ENCODE measurements at places on chromosomes 7 and 10.

DNA sequence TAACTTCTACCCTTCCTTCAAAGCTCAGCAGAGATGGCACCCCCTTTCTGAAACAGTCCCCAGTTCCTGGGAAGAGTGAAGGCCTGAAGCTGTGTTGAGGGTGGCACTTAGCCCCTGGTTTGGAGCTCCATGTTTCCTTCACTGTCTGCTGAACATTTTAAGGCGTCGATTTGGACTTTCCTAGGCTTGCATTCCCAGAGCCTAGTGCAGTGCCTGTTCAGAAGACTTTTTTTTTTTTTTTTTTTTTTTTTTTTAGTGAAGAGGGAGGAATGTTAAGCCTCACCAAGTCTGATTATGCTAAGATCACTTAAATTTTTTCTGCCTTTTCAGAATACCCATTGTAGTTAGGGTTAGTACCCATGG, 97.0 kb downstream of the PFKFB3 start:
- DNase-seq = no peak

GRCh38 chr10:78715435-78715834, 353.3 kb upstream of the ZMIZ1 start:
- no peak for DNase-seq

DNA sequence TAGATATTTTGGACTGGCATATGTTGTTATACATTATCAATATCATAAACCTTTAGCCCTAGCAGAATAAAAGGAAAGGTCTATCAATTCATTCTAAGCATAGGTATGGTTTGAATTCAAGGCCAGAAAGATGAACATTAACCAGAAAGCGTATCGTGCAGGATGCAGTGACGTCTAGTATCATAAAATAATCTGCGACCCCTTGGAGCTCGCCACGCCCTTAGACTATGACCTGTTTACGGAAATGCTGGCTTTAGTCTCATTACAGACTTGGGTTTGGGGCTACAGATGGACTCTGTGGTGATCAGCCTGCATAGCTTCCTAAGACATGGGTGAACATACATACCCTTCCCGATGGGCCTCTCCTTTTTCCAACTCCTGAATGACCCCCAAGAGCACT, 21.5 kb downstream of the INSYN2A start:
- DNase-seq = no peak

GRCh38 chr10:94042834-94043175, 49.1 kb downstream of the PLCE1 start:
- no peak for DNase-seq

- no peak for DNase-seq
Observed at GRCh38 chr7:137904833-137905232, 58.1 kb upstream of the DGKI start.

DNA sequence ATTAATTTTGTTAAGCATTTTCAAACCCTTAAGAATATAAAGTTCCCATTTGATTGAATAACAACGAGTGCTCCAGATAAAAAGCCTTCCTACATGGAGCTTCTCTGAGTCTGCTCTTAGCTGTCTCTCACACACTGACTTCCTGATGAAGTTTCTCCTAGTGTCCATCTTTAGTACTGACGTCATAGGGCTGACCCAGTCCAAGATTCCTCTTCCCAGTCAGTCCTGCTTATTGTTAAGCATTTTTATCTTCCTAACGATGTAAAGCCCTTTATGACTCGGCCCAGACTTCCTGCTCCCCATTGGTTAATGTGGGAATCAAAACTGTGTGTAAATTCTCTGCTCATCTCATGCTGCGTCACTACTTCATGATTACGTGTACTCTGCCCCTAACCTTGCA, 398.8 kb downstream of the TFEC start:
- DNase-seq = no peak

DNA sequence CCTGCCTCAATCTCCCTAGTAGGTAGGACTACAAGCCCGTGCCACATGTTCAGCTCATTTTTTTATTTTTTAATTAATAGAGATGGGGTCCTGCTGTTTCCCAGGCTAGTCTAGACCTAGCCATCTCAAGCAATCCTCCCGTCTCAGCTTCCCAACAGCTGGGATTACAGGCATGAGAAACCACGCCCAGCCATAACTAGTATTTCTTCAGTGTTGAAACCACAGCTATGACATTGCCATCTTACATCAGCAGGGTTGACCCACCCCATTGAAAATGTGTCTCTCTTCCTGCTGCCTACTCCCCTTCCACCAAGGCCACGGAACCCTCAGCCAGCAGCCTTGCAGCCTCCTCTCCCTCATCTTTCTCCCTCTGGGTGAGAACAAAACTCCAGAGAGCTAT, 62.1 kb upstream of the ZNF746 start:
- no peak for DNase-seq

Measured in islet precursor cell (in vitro differentiated cells).